ENCODE measurements at places on chromosomes 5 and 9.

GRCh38 chr9:72274441-72274840, 90.6 kb downstream of the ZFAND5 start:
- no peak for DNase-seq

- DNase-seq, result no peak
These were observed 11.7 kb upstream of the GADD45G start for GRCh38 chr9:89592963-89593726.

- DNase-seq, result no peak
These were observed 850 bp downstream of the IL6ST start for GRCh38 chr5:55993731-55994494.

- DNase-seq, result no peak
These were observed 129.3 kb upstream of the SLC44A1 start for GRCh38 chr9:105114964-105115728.

DNA sequence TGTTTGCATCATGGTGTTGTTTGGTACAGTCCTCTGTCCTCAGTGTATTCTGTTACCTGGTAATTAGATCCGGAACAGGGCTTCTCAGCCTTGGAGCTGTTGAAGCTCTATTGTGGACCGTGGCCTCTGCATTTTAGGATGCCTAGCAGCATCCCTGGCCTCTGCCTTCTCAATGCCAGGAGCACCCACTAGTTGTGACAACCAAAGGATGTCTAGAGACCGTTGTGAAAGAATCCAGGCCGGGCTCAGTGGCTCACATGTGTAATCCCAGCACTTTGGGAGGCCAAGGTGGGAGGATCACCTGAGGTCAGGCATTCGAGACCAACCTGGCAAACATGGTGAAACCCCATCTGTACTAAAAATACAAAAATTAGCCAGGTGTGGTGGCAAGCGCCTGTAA, 159.6 kb downstream of the CACNA1B start:
- DNase-seq, result no peak

DNA sequence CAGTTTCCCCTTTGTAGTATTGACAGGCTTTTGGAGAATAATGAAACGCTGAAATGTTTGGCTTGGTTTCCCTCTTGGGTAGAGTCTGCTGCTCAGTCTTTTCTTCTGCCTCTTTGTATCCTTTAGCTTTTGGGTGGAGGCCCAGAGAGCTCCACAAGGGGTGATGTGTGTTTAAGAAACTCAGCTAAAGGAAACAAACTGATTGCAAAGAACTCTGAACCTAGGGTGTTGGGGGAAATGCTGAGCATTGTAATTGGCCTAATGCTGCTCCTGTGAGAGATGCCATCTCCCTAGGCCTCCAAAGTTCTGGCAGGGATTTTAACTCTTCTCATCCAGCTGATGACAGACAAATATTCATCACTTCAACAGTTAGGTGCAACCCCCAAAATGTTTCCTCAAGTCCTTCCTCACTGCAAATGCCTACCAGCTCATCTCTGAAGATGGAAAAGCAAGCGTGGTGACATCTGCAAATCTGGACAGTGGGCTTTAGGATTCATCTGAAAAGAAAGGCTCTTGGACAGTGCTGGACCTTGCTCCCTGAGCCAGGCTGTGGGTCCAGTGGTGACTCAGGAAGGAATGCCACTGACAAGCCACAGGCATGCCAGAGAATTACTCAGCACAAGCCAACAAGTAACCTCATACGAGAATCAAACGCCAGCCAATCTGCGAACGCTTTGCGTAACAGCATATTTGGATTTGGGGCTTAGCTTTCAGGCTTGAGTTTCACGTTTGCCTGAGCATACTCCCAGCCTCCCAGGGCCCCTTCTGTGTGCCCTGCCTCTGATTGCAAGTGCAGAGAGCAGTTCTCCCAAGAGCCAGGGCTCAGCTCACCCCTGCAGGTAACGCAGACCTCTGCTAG, 30.5 kb upstream of the ZSWIM6 start:
- peak; percentile 98 for DNase-seq

Data from non-pigmented ciliary epithelial cell (primary cell).